ENCODE measurements at places on chromosomes 2 and 18.

GRCh38 chr2:72925328-72925943 lies 8.1 kb downstream of the EMX1 start:
- DNase-seq, result no peak

DNA sequence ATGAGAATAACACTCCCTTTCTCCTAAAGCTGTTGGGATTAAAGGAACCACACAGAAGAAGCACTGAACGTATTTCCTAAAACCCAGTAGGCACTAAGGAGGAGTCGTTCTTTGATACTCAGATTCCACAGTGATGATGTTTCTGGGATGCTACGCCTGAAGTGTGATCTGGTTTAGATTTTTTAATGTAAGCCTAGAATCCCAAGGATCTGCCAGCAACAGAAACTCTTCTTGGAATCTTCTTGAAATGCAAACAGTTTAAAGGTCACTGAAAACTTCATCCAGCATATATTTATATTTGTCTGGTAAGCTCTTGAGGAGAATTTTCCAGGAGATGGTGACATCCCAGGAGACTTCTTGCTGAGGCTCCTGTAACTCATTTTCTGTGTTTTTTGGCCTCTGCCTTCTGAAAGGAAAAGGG lies 247.6 kb upstream of the TRIB2 start:
- no peak for DNase-seq

GRCh38 chr2:64720535-64721319 lies 67.0 kb upstream of the SERTAD2 start:
- no peak for DNase-seq

DNA sequence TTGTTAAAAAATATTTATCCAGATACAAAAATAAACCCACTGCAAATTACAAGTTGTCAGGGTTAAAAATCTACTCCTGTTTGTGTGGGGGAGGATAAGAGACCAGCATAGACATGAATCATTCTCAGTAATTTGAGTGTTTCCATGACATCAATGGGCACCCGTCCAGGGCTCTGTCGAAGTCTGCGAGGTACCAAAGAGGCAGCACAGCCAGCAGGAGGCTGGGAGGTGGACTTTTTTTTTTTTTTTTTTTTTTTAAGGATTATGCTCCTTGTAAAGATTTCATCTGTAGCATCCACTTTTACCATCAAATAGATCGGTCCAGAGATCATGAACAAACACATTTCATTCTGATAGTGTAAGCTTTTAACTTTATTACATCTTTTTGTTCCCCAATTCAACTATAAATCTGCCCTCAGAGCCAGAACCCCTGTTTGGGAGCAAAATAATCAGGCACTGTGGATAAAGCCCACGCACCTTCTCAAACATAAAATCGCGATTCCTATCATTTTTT lies 182.0 kb downstream of the TCF4 start:
- peak; percentile 46 for DNase-seq

- DNase-seq, result no peak
Measured at GRCh38 chr2:54420524-54421172, 35.5 kb upstream of the SPTBN1 start.

- no peak for DNase-seq
Measured at GRCh38 chr2:131038258-131039100, 54.8 kb downstream of the FAM168B start.

DNA sequence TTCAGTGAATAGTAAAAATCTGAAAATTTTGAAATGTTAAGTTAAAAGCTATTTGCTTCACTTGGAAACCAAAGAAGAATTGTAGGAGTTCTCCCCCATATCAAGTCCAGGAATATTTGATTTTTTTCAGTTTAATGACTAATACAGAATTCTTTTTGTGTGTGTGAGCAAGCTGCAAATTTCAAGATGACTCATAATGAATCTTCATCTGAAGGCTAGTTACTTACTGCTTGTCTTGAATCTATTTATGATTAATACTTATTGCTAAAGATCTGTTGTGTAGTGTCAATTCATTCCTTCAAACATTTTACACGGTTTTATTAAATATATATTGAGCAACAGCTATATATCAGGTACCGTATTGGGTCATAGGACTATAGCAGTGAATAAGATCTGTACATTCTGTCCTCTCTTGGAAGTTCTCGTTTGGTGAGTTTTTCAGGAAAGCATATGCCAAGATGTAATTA lies 47.8 kb upstream of the CAVIN2 start:
- DNase-seq, result no peak
